Left ventricle myocardium superior (tissue), 1 donor: ENCODE measurements at places on chromosomes 6 and 20.

DNA sequence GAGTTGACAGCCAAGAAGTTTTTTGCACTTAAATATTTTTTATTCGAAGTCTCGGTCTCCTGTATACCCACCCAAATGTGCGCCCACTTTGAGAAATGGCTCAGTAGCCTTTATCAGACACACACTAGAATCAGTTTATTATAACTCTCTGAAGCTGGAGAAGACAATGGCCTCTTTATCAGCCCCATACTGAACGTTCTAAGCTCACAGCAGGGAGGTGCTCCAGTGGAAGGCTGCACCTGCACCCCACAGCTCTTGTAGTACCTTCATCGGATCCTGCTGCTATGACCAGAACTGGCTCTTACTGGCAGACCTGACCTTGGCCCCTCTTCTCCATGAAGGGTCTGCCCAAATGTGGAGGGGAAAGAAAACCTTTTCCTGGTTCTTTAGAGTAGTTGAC is 165.0 kb upstream of the SCGN start:
- DNase-seq: no peak

GRCh38 chr20:44394452-44394701 is 38.9 kb downstream of the HNF4A start:
- no peak for DNase-seq

DNA sequence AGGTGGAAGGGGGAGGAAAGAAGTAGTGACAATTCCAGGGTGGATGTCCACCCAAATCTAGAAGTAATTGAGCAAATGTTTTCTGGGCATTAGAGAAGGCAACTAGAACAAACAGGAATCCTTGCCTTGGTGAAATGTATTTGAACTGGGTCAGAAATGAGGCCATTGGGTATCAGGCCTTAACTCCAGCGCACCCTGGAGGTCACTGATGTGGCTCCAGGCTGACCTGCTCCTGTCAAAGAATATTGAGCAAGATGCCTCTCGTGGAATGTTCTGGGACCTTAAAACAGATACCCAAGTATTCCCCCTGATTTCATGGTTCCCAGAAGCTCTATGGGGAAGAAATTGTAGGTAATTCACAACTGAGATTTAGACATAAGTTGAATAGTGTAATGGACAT is 6.9 kb downstream of the HLA-DPB1 start:
- peak; percentile 62 for DNase-seq

- no peak for DNase-seq
These were observed 127.9 kb downstream of the NRN1 start for GRCh38 chr6:5878792-5879191.

DNA sequence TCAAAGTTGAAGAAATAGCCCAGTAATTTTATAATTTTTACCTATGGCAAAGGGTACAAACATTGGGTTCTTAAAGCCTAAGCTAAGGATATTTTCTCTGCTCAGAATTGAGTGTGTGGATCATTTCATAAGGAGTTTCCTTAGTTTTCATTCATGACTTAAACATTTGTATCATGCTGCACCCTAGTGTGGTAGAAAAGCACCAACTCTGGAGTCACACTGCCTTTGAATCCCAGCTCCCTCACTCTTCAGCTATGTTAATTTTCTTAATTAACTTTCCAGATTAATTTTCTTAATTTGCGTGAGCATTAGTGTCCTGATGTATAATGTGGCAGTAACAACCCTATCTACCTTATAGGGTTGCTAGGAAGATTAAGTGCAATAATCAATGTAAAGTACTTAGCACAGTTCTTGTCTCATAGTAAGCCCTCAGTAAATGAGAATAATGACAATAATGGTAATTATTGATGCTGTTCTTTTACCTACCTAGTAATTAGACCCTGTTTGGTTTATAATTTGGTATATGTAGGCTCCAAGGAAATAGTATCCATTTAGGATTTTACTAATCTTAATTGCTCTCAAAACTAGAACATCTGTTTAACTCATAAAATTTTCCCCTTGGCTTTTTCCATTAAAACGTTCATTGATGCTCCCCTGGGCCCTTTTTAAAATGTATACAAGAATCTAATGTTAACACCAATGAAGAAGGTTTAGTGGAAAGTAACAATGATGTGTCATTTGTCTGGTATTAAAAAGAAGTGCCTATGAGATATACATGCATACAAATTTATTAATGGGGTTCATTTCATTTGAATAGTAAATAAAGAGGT is 31.6 kb downstream of the DSE start:
- no peak for DNase-seq

- no peak for DNase-seq
These were observed 29.9 kb upstream of the TRIM27 start for GRCh38 chr6:28953585-28954258.

DNA sequence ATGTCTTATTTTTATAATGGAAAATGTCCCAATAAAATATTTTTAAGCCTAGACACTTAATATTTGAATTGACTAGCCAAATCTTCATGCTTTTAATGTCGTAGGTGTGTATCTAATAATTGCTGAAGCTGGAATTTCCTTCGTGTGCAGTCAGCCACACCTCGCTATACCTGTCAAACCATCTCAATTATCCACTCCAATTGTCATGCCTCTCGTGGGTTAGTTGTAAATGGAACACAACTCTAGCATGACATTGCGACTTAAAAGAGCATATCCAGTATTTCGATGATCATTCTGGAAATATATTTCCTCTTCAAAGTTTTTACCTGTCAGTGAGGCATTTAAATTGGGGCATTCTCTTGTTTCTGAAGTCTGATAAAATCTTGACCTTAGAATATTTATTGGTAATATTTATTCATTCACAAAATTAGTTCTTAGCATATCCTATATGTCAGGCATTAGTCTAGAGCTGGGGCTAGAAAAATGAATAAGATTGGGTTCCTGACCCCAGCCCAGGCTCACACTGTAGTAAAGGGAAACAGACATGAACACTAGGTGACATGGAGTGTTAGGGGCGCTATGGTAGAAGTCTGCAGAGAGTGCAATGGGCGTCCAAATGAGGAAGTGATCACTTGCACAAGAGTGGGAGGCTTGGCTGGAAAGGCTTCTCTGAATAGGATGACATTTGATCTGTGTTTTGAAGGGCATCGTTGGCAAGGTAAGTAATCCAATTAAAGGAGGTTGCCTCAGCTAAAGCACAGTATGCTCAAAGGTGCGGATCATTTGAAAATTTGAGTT is 11.0 kb upstream of the CFAP206 start:
- DNase-seq: no peak

DNA sequence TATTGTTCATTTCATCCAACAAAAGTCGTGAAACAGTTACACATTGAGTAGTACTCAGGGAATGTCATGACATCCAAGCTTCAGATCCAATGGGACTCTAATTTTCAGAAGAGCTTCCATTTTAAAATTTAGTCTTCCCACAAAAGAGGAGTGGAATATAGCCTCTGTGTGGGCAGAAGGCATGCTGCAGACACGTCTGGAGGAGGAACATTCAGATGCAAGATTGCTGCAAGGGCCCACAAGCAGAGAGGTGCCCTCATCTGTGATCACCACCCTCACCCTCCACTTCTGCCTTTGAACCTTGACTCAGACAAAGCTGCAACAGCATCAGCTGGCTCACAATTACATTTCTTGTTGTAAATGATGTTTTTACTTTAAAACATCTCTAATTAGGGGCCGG is 29.9 kb downstream of the NRN1 start:
- DNase-seq: no peak

GRCh38 chr20:20184706-20185105 is 132.4 kb downstream of the CFAP61 start:
- DNase-seq: no peak

DNA sequence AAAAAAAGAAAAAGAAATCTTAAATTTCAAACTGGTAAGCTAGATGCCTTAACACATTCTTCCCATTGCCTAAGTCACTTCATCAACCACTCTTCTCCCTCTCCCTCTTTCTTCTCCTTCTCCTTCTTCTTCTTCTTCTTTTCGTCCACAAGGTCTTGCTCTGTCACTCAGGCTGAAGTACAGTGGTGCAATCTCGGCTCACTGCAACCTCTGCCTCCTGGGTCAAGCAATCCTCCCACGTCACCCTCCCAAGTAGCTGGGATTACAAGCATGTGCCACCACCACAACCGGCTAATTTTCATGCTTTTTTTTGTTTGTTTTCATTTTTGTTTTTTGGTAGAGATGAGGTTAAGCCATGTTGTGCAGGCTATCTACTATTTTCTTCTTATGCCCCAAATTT is 60.2 kb downstream of the GPR63 start:
- DNase-seq: no peak

DNA sequence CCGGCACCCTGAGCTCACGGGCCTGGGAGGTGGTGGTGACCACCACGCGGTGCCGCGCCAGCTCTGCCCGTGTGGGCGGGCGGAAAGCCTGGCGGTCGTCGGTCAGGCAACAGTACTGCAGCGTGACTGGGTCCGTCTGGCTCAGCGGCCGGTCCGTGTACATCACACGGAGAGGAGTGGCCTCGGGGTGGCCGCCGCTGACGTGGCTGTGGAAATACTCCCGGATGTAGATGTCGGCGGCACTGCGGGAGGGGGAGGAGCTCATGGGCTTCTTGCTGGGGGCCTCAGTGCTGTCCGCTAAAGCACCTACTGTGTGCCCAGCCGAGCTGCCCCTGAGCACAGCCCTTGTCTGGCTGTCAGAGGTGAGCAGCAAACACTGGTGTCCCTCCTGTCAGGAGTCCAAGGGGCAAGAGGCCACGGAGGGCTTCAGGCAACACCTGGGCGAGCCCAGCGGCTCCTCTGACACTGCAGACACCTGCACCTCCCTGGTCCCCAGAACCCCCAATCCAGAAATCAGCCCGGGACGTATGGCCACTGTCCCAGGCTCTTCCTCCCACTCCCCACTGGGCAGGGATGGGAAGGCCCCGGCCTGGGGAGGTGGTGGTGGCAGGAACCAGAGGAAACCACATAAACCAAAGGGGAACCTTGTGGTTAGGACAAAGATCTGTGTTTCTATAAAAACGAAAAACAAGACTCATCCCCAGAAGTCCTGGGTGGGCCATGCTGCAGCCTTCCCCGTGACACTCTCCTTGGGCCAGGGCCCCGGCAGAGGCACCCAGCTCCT is 6.5 kb downstream of the HELZ2 start:
- peak; percentile 64 for DNase-seq

DNA sequence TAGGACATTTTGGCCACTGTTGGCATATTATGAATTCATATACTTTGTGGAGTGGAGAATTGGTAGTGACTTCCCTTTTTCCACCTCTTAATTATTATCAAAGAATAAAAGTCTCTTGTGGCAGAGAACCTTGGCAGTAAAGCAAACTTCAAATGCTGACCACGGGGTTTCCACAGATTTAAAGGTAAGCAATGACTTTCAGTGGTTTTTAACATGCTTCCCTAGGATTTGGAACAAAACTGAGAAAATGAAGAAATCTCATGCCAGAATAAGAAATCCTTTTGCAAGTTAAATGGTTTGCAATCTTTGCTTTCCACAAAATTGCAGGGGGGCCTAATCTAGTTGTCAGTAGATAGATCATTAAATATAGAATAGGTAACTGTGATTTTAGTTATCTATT is 2.0 kb upstream of the SDC4 start:
- DNase-seq: no peak

GRCh38 chr6:95866732-95867131 is 149.0 kb upstream of the FUT9 start:
- peak; percentile 29 for DNase-seq

DNA sequence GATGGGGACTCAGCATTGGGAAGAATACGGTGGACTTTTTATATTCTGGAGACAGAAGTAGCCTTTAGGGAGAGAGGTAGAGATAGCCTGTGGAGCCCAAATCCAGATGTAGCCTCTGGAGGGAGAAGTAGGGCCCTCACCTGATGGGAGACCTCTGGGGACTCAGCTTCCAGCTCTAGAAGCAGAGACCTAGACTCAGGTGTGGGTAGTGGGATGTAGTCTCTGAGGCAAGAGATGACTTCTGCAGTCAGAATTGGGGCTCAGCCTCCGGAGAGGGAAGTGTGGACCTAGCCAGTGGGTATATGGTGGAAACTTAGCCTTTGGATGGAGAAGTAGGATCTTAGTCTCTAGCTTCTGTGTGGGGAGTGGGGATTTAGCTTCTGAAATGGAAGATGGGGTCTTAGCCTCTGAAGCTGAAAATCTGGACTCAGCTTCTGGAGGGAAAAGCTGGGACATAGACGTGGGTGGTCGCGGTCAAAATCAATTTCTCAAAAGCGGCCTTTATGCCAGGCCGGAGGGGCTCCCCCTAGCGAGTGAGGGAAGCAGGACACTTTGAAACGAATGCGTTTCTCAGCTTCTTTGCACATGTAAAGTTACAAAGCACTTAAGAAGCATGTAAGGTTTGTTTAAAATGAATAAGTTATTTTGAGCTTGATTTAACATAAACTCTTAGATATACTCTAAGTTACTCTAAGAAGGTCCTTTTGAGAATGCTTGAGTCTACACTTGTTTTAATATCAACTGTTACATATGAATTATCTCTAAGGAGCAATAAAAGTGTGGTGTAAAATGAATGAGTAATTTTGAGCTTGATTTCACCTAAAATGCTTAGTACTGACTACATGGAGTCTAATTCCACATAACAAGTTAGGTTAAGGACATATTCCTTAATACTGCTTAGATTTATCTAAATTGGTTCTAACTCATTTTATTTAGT is 12.9 kb upstream of the ZNF343 start:
- peak; percentile 50 for DNase-seq

- DNase-seq: no peak
These were observed 1.3 kb upstream of the PTCRA start for GRCh38 chr6:42914546-42914945.

- no peak for DNase-seq
These were observed 22.3 kb downstream of the NPEPL1 start for GRCh38 chr20:58714923-58715351.

DNA sequence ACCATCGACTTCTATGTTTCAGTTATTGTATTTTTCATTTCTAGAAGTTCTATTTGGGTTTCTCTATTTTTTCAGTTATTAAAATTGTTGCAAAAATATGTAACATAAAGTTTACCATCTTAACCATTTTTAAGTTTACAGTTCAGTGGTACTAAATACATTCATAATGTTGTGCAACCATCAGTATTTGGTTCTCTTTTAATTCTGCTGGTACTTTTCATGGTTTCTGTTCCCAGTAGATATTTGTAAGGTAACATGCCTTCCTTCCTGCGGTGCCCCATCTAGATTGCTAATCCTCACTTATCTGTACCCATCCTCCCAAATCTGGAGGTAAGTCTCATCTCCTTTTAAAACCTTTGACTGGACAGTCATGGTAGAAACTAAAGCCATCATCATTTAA is 47.9 kb downstream of the TGM2 start:
- no peak for DNase-seq

DNA sequence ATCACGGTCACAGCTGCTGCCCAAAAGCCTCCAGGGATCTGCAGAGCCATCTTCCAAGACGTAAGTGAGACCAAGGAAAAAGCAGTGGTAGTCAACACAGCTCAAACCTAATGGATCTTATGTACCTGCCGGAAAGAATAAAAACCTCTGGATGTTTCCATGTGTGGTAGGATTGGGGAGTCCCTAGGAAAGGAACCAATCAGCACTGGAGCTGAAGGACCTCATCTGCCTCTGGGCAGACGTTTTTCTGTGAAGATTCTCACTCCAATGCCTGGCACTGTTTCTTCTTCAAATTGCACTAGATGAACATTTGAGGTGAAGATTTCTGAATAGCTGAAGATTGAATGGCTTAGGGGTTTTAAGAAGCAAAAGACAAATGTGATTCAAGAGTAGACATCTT is at the start of gene HLA-DQB2:
Gene HLA-DQB2 (minus strand): TSS at position 112 of the 400 bp plus-strand sequence. CDS start 62 bp downstream, at position 50.
- no peak for DNase-seq

- peak; percentile 53 for DNase-seq
These were observed 111.3 kb upstream of the MLN start for GRCh38 chr6:33915134-33915533.

GRCh38 chr6:69594405-69594804 is 202.4 kb downstream of the LMBRD1 start:
- DNase-seq: no peak
